ENCODE measurements at places on chromosomes 11 and 22.

GRCh38 chr11:81421251-81421860 is 1312.3 kb downstream of the FAM181B start:
- no peak for DNase-seq

DNA sequence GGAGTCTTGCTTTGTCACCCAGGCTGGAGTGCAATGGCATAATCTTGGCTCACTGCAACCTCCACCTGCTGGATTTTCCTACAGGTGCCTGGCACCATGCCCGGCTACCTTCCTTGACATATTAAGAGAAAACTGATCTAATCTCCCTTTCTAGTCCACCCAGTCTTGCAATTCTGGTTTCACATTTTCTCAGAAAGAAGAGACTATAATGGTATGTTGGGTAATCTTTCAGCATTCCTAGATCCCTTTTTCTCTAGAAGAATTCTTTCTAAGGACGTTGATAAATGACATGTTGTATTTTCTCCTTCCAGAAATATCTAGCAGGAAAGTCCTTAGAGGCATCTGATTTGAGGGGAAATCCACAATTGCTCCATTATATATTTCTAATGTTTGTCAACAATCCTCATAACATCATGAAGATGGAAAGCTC is 10.4 kb upstream of the HSPA8 start:
- no peak for DNase-seq

GRCh38 chr22:27318516-27318915 is 483.0 kb downstream of the MN1 start:
- no peak for DNase-seq

DNA sequence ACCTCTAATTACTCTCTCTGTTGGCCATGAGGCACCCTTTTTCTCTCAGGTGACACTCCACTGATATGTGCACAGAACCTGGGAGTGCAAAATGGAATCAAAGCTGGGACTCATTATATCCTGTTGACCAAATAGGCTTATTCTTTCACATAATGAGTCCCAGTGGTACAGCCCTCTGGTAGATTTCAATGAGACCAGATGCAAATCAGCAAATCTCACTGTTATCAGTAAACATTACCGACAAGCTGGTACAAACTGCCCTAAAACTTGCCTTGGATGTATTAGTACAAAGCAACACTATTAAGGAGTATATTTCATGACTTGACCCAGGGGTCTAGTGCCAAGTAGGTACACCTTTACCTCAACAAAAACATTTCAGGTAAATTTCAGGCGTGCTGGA is 128.3 kb downstream of the DDX10 start:
- no peak for DNase-seq

GRCh38 chr11:43943372-43943930 is 1.0 kb downstream of the C11orf96 start:
- DNase-seq: no peak

GRCh38 chr11:79902493-79902892 is 461.7 kb upstream of the TENM4 start:
- DNase-seq: no peak

DNA sequence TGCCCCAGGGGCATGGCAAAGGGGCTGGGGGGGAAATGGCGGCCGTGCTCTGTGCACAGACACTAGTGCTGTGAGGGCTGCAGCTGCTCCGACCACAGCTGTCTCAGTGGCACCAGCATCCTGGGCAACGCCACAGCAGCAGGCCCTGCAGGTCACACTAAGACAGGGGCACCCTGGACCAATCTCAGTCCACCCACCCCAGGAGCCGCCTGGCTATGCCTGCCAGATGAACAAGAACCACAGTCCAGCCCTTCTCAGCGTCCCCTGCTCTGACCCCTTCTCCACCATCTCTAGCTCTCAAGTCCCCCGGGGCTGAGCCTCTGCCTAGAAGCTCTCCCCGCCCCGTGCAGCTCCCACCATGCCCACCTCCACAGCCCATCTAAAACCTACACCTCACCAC is 16.5 kb downstream of the TUBGCP6 start:
- no peak for DNase-seq

- DNase-seq: no peak
Observed at GRCh38 chr22:38244106-38244505, 28.7 kb downstream of the TMEM184B start.

DNA sequence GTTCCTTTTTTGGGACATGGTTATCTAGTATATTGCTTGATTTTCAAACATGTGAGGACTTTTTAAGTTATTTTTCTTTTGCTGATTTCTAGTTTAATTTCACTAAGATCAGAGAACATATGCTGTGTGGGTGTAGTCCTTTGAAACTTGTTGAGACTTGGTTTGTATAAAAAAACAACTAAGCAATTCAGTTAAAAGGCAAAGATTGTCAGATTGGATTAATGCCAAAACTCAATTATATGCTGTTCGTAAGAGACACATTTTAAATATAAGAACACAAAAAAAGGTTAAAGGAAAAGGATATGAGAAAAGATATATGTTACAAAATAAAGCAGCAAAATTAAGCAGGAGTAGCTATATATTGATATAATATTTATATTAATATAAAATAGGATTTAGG is 17.8 kb upstream of the RRM1 start:
- no peak for DNase-seq

DNA sequence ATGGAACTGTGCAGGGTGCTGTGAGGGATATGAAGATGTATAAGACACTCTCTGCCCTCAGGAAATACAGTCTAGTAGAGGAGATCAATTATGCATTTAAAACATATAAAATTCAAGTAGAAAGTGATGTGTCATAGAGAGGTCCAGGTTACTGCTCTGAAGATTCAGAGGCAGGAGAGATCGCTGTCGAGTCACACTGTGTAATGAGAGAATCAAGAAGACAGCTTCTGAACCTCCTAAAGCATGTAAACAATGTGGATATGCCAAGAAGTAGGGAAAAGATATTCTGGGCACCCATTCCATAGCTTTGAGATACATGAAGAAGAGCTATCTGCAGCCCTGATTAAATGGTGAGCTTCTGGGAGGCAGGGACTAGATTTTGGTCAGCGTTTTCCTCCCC is 16.7 kb downstream of the SSH3 start:
- DNase-seq: no peak

DNA sequence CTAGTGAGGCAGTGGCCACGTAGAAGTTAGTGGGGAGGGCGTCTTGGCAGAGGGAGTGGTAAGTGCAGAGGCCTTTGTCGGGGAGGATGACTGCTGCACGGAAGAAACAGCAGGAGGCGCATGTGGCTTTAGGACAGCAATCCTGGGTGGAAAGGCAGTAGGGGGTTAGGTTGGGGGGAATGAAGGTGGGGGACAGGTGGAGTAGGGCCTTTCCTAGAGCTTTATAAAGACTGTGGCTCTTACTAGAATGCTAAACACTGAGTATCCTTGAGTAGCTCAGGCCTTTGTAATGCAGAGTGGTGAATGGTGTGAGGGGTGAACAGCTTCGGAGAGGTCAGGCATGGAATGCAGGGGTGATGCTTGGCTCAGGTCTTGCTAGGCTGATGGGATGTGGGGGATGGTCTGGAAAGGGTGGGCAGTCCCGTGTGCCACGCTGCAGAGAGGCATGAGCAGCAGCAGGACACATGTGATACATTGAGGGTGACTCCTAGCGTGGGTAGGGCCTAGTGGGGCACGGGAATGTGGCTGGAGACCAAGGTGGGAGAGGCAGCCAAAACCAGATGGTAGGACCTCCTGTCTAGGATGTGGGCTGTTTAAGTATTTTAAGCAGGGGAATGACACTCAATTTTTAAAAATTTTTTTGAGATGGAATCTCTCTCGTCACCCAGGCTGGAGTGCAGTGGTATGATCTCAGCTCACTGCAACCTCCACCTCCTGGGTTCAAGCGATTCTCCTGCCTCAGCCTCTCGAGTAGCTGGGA is 19.2 kb downstream of the AP2A2 start:
- no peak for DNase-seq

DNA sequence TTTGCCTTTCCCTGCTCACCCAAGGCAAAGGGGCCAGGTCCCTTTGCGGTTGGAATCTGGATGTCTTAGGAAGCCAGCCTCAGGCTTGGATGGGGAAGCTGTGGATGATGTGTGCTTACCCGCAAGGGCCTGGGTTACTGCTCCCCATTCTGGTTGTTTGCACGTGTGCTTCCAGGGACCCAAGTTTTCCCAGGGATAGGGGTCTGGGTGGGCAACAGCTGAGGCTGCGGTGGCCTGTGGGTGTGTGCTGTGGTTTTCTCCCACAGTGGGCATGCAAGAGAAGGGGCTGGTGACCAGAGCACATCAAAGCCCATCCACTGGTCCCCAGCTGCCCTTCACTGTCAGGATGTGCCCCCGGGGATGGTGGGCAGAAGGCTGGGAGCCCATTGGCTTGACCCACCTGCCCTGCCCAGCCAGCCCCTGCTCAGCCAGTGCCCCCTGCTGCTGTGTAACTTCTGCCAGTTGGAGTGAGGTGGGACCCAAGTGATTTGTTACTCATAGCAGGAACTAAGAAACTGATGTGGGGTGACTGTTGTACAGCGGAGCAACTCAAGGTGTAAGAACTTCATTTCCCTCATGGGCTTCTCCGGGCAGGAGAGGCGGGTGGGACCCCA is 3.3 kb downstream of the CAPN5 start:
- no peak for DNase-seq

DNA sequence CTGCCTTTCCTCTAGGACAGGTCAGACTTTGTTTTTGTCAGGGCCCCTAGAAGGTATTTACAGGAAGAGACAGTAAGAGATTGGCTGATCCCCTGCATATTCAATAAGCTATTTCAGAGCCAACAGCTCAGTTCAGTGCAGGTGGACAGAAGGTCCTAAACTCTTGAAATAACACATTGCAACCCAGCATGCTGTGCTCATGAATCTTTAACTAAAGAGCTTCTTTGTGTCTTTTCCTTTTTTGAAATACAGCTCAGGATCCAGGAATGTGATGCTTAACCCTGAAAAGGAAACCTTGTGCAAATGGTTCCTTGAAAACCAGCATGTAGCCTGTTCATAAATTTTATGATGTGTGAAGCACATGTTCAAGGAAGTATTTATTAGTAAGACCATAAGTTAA is 43.9 kb downstream of the BBOX1 start:
- no peak for DNase-seq

DNA sequence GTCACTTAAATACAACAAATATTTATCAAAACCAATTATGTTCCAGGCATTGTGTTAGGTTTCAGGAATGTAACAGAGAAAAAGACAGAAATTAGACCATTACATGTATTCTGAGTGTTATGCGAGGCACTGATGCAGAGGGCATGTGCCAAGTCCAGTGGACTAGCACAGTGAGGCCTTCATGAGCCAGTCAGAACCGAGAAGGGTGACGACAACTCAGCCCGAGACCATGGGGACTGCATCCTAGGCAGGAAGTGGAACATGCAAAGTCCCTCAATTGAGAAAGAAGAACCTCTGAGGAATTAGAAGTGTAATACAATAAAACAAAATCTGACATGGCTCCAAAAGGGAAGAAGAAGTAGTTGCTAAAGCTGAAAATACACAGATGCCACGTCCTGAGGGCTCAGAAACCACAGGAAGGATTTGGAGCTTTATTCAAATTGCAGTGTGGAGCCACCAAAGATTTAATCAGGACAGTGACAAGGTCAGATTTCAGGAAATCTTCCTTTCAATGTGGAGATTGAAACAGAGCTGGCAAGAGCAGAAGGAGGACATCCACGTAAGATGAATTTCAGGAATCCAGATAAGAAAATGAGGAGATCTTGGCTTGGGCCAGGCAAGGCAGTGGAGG is 529.6 kb downstream of the NTM start:
- DNase-seq: no peak

DNA sequence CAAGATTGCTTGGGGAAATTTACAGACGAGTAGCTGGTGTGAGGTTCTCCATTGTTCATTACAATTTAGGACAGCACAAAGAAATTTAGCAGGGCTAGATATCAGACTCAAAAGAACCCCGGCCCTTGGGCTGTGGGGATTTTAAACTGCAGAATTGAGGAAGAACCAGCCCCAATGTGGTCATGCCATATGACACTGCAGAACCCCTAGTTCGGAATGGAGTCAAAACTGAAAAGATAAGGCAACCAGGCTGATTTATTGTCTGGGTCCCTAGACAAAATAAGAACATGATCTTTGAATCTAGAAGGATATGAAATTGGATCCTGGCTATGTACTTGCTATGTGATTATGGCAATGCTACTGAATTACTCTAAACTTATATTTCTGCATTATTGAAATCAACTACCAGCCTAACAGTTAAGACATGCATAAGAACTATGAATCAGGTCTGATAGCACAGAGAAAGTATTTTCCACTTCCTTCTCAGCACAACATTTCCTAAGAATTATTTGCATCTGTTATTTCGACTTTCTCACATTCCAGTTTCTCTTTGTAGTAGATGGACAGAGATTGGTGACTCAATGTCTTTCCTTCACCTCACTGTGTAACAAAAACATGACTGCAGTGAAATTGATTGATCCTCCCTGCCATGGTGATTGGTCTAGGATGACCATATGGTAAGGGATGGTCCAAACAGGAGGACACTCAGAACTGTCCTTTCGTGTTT is 13.2 kb downstream of the MMP3 start:
- DNase-seq: no peak

- DNase-seq: no peak
Observed at GRCh38 chr11:581342-581741, 5.1 kb downstream of the PHRF1 start.

DNA sequence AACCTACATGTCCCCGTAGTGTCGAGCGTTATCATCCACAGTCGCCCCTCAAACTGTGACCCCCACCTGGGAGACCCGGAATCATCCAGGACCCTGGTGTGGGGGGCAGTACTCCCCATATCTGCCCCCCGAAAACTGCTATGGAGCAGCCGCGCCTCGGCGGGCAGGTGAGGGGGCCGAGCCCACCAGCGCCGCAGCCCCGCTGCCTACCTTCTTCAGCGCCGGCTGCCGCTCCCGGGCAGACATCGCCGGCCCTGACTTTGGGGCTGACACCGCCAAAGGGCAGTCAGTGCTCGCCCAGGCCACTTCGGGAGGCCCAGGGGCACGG is 825 bp downstream of the ARHGAP20 start:
- no peak for DNase-seq

GRCh38 chr22:19240813-19241592 is 50.5 kb downstream of the CLTCL1 start:
- DNase-seq: no peak

DNA sequence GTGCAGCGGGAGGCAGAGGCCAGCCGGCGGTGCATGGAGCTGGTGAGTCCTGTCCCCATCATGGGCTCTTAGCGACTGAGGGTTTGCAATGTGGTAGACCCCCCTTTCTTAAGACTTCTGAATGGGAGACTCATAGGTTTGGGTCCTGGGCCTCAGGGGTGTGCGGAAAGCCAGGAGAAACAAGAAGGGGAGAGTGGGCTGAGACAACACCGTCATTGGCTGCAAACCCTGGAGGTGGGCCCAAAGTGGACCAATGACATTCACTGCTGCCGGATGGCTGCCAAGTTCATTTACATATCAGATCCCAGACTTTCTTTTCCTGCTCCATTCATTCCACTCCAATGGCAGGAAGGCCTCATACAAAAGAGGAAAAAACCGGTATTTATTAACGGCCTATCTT is 213.3 kb downstream of the MYO18B start:
- DNase-seq: no peak

All from CD4-positive, alpha-beta T cell treated with Interleukin-15 for 4 hours (primary cell).